ENCODE measurements at places on chromosomes 1 and 21.

DNA sequence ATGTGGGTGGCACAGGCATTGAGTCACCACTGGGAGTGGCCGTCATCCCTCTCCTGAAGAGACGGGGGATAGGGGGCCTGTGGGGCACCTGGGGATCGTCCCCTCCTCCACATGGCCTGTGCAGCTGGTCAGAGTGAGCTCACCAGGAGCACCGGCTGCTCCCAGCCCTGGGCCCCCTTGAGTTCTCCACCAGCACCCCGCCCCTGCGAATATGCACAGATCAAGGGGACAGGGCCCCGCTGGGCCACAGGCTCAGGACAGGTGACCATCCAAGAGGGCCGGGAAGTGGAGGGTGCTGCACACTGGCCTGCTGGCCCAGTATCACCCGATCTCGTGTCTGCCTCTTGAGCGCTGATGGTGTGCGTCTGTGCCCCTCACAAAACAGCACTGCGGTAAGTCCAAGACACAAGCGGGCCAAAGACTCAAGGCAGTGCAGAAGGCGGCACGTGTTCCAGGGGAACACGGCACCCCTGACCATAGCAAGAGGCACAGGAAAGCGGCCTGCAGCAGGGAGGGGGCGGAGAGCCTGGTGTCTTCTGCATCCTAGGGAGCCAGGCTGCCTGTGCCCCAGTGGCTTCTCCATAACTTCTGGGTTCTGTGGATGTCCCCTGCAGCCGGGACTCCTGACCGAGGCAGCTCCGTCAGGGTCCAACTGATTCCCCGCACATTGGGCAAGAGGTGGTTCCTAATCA lies 18.1 kb upstream of the TSPEAR start:
- no peak for DNase-seq

DNA sequence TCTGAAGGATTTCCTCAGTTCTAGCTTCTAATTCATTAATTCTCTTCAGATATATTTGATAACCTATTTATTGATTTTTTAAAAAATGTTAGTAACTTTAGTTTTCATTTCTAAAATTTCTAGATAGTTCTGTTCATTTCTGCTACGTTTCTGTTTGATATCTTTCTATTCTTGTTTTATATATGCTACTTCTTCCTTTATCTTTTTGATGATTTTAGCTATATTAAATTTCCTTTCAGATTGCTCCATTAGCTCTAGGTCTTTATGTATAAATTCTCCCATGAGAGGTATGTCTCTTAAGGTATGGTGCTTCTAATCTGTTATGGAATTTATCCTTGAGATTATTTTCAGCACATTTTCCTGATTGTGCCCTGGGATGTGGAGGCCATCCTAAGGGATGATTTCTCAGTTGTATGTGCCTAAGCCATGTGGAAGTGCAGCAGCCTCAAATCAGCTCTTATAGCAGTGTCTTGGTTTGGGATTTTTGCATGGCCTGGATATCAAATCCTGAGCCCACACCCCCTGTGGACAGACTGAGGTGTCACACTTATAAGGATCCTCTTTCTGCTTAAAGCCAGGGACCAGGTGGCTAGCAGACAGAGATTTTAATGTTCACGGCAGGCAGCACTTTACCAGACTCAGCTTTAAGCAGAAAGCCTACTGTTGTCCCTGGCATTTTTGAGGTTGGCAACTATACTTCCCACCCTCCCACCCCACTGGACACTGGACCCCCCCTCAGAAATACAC lies 6.2 kb upstream of the KCNQ4 start:
- no peak for DNase-seq

DNA sequence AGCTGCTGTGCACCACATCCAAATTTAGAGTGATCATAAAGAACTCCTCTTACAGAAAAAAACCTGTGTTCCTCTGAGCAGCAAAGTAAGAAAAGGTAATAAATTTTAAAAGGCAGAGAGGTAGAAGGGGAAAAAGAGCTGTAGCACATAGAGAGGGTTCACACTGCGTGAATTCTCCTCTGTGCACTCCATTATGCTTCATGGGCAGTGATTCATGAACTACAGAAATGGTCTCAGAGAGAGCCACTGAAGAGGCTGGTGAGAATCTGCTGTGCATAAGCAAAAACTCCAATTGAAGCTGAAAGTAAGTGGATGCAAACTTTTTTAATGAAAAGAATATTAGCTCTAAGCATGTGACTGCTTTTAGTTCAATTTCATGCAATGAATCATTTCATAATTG lies 65.0 kb downstream of the CRB1 start:
- DNase-seq = no peak

- DNase-seq = no peak
Measured at GRCh38 chr1:116020668-116021272, 44.5 kb downstream of the SLC22A15 start.
